H4 (cell line): ENCODE measurements at places on chromosomes 7 and 10. TPM values are rescaled to one million over a fixed set of nuclear protein-coding genes. Genes with fewer than 3 reads are reported as not detected.
A peak's percentile ranks its signal among the peaks of the same experiment; 100 is the strongest.

GRCh38 chr7:31017032-31017675 lies 35.0 kb upstream of the ADCYAP1R1 start:
- no peak for DNase-seq

DNA sequence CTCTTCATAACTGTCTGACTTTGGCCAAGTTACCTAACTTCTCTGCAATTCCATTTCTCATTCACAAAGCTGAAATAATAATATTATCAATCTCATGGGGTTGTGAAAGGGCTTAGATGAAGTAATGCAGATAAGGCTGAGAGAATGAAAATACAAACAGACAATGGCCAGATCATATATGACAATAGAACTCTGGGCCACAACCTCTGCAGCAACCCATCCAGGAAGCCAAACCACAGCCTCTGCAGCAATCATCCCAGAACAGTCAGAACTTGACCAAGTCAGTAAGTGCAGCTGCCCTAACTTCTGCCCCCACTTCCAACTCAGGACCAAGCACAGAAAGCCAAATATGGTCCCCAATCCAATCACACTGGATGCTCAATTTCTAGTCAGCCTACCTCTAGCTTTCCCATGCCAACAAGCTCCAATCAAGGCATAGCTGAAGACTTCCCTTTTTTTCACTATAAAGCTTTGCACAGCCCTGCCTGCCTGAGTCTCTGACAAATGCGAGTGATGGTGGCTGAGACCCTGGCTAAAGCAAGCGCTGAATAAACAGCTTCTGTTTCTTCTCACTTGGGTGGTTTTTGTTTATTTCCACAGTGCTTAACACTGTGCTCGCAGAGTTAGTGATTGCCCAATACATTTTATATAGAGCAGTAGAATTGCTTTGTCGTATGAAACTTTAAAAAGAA lies 34.8 kb upstream of the TNPO3 start:
- peak; percentile 63 for DNase-seq

GRCh38 chr10:124550293-124551034 lies 88.8 kb downstream of the LHPP start:
- no peak for DNase-seq

GRCh38 chr10:22648547-22648961 lies 65.8 kb downstream of the PIP4K2A start:
- no peak for DNase-seq

DNA sequence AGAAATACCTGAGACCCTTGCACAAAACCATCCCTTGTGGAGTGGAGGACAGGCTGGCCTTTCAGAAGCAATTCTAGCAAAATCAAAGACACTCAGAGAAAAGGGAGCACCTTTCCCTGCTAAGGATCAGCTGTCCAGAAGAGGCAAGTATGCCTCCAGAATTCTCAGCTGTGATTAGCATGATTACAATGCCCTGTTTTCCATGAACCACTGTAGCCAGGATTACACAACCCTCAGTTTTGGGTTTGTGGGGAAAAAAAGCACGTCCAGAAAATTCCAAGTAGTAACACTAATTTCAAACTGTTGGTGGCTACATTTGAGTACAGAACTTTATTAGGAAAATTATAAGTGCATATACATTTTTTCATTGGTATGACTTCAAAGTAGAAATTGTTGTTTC lies 15.0 kb downstream of the CXCL12 start:
- DNase-seq: no peak

GRCh38 chr10:77359287-77359691 lies 278.3 kb downstream of the KCNMA1 start:
- DNase-seq: no peak

- DNase-seq: no peak
Observed at GRCh38 chr10:65845916-65846315, 1079.9 kb upstream of the LRRTM3 start.

DNA sequence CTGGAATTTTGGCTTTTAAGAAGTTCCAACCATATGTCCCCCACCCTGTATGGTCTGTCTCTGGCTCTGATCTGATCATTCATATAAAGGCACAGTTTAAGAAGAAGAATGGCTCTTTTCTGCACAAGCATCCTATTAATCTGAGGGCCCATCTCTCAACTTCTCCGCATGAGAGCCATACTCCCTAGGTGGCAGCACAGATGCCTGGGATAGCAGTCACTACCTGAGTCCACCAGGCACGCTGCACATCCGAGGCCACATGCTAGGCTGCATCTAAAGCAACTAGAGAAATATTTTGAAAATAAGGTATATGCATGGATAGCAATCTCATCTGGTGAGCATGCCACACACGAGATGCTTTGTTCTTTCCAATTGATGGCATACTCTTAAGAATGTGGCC lies 565.5 kb downstream of the PARD3 start:
- DNase-seq: no peak

DNA sequence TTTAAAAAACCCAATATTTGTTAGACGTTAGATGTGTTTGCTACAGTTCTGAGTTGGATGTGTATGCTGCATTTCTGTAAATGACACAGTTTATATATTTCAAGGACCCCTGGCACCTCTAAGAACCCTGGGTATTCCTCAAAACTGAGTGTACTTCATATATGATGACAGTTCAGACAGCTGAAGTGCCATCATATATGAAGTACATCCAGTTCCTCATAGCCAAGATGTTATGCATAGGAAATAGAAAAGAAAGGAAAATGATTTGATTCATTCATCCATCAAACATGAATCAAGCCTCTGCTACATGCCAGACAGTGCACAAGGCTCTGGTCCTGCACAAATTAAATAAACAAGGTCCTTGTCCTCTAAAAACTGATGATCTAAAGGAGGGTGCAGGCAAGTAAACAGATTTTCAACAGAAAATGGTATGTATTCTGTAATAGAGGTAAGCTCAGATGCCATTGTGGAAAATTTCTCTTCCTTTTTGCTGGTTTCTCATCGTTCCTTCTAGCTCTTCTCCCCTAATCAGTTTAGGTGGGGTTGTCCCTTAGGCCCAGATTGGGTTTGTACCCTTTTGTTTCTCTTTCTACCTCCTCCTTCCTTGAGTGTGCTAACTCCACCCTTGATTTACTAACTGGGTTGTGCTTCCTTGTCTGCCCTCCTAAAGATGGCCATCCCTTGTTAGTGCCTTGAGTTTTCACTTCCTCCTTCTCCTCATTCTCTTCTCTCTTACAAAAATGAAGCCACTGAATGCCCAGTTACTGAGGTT lies 25.3 kb upstream of the SMIM30 start:
- no peak for DNase-seq

DNA sequence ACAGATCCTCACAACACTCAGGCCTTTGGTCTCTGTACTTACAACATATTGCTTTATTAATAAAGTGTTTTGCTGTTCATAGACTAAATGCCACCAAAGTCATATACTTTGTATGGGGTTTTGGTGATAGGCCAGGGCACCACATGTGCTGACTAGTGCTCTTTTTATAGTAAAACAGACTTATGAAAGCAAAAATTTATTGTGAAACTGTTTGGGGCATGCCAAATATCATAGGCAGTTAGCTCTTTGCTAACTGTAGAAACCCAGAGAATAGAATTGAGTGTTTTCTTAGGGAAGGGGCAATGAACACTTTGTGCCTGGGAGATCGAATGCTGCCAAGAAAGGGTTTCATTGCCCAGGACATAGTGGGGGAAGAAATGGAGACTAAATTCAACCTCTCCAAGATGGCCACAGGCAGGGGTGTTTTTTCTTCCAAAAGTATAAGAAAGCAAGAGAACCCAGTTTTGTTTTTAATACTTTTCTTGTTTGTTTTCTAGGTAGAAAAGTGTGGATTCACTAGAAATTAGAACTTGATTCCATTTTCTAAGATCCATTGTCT lies 142.7 kb downstream of the TRIL start:
- no peak for DNase-seq

GRCh38 chr7:34849163-34849960 lies 187.9 kb downstream of the DPY19L1 start:
- DNase-seq: no peak

- DNase-seq: no peak
Observed at GRCh38 chr10:43130770-43131171, 7.5 kb upstream of the CSGALNACT2 start.

GRCh38 chr7:100764841-100765240 lies 31.4 kb downstream of the ZAN start:
- DNase-seq: no peak

- no peak for DNase-seq
Observed at GRCh38 chr10:35089611-35090161, 455 bp downstream of the CUL2 start.

- no peak for DNase-seq
Observed at GRCh38 chr10:125248489-125248888, 88.1 kb upstream of the CTBP2 start.

- DNase-seq: no peak
Observed at GRCh38 chr7:140136073-140136472, 40.7 kb downstream of the KDM7A start.

- no peak for DNase-seq
Observed at GRCh38 chr10:122050811-122051210, 61.8 kb downstream of the TACC2 start.

Gene GSTO2
- 0.72 TPM in 1 of 2 replicates, not detected in the other for total RNA-seq

Gene TRIM50
- not detected in 2 replicates for total RNA-seq

Gene CNTNAP2
- total RNA-seq: 1.7 and 2.8 TPM in 2 replicates

Gene SAMD9L
- total RNA-seq: 19.3 and 21.2 TPM in 2 replicates

Gene SPDYE5
- total RNA-seq: not detected in 2 replicates

Gene RBM28
- 11.3 and 20.1 TPM in 2 replicates for total RNA-seq

Gene SDK1
- total RNA-seq: 5.1 and 7.4 TPM in 2 replicates

Gene PROSER2
- total RNA-seq: 1.5 and 1.9 TPM in 2 replicates

Gene PON1
- total RNA-seq: not detected in 2 replicates

Gene ATP5F1C
- total RNA-seq: 437 and 468 TPM in 2 replicates
